ENCODE measurements at places on chromosomes 7 and 10.

GRCh38 chr10:43376046-43376635, 4.7 kb downstream of the FXYD4 start:
- no peak for DNase-seq

DNA sequence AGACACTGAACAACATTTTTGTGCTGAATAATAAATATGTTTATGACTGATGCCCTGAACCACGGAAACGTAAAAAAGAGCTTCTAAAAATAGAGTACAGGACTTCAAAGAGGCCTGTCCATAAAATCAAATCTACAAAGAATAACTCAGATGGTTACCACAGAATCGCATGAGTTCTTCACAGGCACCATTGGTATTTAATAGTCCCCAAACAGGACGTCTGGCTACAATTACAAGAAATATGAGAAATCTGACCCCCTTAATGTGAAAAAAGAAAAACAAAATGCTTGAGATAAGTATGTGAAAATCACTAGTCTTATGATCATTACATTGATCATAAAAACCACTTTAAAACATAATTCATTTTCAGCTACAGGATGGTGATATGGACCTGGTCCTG, 20.8 kb downstream of the CYTH3 start:
- DNase-seq: no peak

GRCh38 chr10:98170249-98171117, 36.0 kb downstream of the R3HCC1L start:
- peak; percentile 8 for DNase-seq

DNA sequence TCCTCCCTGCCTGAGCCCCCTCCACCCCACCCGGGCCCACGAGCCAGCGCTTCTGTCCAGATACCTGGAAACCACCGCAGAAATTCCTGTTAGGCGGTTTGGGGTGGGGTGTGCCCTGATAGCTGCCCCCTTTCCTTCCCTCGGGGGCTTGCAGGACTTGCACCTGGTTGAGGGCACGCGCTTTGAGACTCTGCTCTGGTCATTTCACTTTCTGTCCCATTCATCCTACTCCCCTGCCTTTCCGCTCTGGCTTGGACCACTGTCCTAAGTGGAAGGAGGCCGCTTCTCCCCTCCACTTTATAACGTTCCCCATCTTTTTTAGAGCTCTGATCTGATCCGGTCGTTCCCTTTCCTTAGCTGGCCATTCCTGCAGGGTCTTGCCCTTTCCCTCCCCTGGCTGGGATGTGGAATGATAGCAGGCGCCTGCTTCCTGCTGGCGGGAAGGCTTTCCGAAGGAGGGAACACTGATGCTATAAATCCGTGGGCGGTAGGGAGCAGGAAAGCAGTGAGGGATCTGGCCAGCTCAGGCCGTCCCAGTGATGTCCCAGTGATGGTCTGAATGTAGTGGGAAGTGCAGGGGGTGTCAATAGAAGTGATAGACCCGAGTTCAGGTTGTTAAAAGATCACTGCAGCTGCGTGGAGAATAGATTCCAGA, 852 bp upstream of the PRKAR1B start:
- no peak for DNase-seq

GRCh38 chr10:51047857-51048256, 26.4 kb upstream of the PRKG1 start:
- DNase-seq: no peak

DNA sequence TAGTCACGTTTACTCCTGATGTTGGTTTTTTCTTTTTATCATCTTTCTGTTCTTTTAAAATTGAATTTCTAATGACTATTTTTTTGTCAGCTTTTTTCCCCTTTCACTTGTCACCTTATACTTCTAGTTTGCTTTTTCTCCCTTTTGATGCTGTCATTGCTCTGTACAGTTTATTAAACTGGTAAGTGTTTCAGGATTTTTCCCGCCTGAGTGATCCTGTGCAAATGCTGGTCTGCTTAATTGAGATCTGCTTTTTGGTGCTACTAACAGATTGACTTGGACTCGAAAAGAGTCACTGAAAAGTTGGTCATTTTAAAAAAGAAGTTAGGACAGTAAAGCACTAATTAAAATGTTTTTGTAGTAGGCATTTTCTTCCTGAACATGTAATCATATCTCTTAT, 95.2 kb downstream of the PHTF2 start:
- DNase-seq: no peak

- DNase-seq: no peak
These were observed 64.1 kb downstream of the MICU1 start for GRCh38 chr10:72561745-72562166.

DNA sequence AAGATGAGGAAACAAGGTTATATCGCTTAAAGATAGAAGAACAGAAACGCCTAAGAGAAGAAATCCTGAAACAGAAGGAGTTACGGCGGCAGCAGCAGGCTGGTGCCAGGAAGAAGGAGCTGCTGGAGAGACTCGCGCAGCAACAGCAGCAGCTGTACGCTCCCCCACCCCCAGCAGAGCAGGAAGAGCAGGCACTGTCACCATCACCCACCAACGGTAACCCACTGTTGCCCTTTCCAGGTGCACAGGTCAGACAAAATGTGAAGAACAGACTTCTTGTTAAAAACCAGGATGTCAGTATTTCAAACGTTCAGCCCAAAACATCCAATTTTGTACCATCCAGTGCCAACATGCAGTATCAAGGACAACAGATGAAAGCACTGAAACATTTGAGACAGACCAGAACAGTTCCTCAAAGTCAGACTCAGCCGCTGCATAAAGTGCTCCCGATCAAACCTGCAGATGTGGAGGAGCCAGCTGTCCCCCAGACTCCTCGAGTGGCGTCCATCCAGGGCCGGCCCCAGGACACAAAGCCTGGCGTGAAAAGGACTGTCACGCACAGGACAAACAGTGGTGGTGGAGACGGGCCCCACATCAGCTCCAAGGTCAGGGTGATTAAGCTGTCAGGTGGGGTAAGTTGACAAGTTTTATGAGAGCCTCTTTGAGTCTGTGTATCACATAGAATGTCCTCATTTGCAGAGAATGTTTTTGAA, 67.1 kb downstream of the SHH start:
- DNase-seq: no peak

DNA sequence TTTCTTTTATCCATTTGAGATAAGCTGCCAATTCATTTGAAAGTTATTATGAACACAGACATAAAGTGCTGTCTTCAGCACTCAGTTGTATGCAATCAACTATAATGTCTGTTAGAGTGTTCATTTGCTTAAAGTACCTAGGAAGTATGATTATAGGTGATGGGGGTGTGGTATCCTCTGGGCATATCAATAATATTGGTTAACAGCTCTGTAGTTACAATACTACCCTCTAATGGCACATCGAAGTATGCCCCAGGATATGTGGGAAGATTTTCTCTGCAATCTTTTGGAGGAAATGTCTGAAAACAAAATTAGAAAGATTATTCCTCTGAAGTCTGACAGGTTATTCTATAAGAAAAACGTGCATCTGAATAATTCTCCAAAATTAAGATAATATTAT, 429.7 kb downstream of the ARL4A start:
- no peak for DNase-seq

DNA sequence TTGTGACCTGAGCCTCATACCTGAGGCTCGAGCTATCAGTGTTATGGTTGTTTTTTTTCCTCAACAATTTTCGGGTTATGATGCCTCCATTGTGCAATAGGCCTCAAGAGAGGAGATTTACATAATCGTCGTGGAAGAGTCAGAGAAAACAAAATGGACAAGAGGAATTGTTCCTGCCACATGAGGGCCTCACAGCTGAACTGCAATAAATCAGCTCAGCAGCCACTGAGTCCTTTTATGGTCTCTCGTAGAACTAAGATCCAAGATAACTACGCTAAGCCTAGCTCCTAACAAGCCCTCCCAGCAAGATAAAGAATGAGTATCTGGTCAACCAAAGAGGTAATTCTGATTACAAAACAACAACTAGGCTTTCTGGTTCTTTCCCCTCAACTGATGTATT, 336.8 kb downstream of the WDR11 start:
- no peak for DNase-seq

- DNase-seq: no peak
These were observed 54.2 kb upstream of the TARP start for GRCh38 chr7:38327637-38328036.

DNA sequence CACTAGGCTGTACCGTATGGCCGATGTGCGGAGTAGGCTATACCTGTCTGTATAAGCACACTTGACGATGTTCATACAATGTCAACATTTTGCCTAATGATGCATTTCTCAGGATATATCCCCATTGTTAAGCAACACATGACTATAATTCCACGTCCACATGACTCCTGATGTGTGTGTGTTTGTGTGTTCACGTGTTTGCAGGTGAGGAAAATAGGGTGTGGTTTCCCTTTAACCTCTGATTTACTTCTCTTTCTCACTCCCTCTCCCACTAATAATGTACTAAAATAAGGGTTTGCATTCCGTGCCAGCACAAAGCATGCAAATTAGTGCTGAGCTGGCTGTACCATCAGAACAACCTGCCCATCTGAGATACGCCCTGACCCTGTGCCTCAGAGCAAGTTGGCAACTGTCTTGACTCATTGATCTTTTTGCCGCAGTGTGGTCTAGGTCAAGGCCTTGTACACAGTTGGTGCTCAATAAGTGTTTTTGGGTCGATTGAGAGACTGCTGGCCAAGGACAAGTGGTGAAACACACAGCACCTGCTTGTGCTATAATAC, 64.6 kb upstream of the DOCK1 start:
- DNase-seq: no peak

- peak; percentile 96 for DNase-seq
These were observed 23.3 kb downstream of the BPGM start for GRCh38 chr7:134669845-134670373.

GRCh38 chr10:126497672-126498071, 109.4 kb upstream of the ADAM12 start:
- no peak for DNase-seq

DNA sequence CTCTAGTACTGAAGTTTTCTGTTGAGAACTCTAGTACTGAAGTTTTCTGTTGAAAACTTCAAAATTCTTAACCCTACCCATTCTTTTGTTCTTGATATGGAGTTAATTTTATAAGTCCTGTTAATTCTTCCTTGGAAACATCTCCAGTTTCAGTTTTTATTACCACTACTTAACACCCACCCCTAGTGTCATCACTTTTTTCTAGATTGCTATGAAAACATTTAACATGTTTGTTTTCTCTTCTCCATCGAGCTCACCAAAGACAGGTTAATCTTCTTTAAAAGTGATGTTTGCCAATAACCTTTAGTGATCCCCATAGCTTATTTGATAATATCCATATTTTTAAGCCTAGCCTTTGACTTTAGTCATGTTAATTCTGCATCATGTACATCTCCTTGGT, 147.9 kb downstream of the PPP1R9A start:
- no peak for DNase-seq

GRCh38 chr7:20722941-20723340, 63.7 kb downstream of the SP8 start:
- DNase-seq: no peak

- no peak for DNase-seq
These were observed 5.2 kb upstream of the IGF2BP3 start for GRCh38 chr7:23475576-23475839.

GRCh38 chr10:58439632-58440364, 54.6 kb downstream of the TFAM start:
- DNase-seq: no peak

DNA sequence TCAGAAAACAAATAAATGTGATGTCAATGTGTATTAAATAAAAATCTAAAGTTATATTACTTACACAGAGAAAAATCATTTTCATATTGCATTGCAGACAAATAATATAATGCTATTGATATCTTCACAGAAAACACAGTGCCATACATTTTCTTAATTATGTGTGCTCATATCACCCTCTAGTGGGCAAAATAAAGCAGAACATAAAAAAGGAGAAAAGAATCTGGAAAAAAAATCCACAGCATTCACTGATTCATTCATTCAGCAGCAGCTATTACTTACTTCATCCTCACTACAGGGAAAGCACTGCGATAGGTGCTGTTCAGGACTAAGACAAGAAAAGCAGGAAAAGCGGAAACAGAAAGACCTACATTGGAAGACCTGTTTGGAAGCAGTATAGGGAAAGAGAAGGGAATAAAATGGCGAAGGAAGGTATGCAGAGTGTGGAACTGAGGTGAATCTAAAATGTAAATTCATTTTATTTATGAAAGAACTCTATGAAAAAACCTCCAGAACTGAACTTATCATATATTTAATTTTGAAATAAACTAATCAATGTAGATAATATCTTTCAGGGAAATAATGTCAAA, 73.2 kb downstream of the POT1 start:
- DNase-seq: no peak

DNA sequence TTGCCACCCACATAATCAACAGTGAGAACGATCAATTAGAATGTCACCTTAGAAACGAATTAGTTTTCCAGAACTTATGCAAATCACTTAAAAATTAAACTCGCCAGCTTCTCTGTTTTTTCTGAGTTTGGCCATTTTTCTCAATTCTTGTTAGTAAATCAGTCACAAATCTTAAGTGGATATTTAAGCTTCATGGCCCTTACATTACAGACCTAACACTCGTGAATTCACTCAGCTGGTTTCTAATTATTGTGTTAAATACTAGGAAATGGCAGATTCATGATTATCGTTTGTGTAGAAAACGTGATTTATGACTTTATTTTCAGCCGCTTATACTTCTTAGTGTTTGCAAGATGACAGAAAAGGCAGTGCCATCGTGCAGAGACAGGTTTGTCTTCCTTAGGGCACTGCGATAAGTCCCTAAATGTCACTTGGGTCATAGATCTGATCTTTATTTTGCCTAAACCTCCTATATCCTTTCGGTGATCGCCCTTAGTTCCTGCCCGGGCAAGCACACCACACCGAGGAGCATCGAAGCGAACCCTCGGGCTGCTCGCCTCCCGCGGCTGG, 587 bp upstream of the CELF2 start:
- DNase-seq: no peak

DNA sequence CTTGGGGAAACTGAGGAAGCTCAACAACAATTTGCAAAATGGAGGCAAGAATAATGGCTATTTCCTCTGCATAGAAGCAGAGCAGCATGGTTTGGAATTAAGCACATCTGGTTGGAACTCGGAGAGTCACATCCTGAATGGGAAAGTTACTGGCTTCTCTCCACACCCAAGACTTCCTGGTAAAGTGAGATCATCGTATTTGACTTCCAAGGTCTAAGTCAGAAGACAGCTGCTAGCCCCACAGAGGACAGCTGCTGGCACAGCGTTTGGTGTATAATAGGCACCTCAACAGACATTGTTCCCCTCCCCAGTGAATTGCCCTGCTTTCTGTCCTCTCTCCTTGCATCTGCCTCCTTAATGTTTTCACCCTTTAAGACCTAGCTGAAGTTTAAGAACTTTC, 37.0 kb upstream of the NRF1 start:
- DNase-seq: peak; percentile 68

DNA sequence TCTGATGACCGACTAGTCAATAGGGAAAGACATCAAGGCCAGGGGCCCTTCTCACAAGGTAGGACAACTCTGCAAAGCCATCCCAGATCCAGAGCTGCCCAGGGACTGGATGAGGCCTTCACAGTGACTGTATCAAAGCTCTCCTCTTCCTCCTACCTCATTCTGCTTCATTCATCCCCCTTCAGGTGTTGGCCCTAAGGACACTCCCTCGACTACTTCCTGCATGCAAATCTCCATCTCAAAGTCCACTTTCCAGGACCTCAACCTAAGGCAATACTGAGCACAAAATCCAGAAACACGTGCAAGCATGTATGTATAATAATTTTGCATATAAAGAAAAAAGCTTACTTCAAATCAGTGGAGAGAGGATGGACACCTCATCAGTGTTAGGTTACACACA, 25.1 kb downstream of the DPY19L1 start:
- DNase-seq: no peak

Measured in pulmonary artery endothelial cell (primary cell).